ENCODE measurements at places on chromosomes 11 and 22.

- no peak for DNase-seq
These were observed 4.1 kb downstream of the LRRC56 start for GRCh38 chr11:541433-541885.

- no peak for DNase-seq
These were observed 871.9 kb downstream of the TBC1D22A start for GRCh38 chr22:47634347-47634746.

DNA sequence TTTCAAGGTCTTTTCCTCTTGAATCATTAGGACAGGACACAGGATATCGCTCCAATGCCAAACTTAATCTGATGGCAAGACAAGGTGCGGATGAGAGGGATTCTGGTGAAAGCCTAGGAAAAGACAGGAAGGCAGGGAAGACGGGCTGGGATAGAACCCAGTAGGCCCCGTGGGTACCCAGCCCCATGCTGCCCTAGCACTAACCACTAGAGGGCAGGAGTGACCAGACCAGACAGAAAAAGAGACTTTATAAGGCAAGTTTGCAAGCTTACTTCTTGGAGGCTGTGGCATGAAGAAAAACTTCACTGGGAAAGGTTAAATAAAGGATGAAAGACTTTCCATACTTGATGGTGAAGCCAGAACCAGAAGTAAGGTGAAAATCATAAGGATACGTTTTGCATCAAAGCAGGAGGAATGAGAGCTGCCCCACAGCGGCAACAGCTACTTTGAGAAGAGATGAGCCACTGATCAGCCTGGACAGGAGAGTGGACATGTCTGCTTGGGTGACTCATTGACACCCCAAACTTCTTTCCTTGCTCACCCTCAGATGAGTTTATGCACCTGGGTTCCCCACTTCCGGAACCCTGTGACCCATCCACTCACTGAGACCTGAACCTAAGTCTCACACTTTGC lies 39.8 kb downstream of the SYN3 start:
- peak; percentile 50 for DNase-seq

- DNase-seq, result peak; percentile 79
These were observed 197.5 kb downstream of the DBX1 start for GRCh38 chr11:19962801-19963175.

DNA sequence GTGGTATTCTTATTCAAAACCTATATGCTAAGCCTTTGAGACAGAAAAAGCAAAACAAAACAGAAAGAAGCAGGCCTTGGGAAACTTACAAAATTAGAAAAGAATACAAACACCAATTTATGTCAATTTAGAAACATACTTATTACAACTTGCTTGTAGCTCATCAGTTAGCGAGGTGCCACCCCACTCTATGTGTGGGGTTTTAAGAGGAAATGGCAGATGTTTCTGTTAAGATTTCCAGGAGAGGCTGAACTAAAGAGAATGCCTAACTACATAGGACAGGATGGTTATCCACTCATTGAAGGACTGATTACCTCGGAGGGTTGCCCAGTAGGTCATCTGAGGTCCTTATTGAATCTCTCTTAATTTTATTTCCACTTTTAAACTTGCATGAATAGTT lies 302.0 kb downstream of the ETS1 start:
- no peak for DNase-seq

DNA sequence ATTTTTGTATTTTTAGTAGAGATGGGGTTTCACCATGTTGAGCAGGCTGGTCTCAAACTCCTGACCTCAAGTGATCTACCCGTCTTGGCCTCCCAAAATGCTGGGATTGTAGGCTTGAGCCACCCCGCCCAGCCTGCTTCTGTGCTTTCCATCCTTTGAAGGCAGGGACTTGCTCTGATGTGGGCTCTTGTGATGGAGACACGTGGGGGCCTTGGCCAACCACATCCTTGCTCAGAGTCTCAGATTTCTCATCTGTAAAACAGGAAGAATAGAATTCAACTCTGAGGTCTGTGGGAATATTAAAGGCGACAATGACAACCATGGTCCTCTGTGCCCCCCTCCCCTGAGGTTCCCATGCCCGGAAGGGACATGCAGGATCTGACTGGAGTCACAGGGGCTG lies 3.8 kb upstream of the GGA1 start:
- no peak for DNase-seq

DNA sequence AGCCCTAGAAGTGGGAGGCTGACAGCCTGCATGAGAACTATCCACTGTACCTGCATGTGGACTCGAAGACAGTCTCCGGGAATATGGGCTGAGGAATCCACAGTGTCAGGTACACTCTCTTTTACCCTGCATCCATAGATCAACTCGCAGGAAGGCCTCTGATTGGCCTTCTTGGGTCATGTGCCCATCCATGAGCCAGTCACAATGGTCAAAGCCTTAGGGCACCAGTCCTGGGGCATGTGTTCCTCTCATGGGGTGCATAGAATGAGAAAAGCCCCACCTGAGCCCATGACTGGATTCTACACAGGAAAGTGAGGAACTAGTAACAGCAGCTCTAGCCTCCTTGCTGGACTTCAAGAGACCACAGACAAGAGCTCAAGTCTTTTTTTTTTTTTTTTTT lies 10.6 kb downstream of the ART1 start:
- DNase-seq, result no peak

DNA sequence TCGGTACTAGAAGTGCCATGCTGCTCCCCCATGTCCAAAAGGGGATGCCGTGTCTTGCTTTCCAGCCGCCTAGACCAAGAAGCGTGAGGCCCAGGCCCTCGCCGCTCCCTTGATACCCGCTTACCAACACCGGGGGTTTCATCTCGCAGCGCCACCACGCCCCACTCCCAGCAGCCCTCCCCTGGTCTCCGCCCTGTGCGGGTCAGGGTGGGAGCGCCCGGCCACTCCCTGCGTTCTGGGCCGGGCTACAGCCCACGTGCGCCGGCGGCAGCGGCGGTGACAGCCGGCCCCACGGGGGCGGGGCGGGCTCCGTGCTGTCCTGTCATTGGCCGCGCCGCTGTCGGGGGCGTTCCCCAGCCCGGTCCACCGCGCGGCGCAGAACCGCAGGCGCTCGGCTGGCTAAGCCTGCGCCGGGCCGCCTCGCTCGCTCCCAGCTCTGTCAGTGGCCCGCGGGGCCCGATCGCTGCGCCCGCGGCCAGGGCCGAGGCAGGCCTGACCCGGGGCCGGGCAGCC lies at the start of gene MICAL2:
TSS of gene MICAL2 (plus strand) at position 390 of the 513 bp plus-strand sequence. CDS start 51,566 bp downstream, outside the sequence.
- peak; percentile 97 for DNase-seq

GRCh38 chr22:45565171-45565570 lies 62.5 kb downstream of the FBLN1 start:
- DNase-seq, result no peak

DNA sequence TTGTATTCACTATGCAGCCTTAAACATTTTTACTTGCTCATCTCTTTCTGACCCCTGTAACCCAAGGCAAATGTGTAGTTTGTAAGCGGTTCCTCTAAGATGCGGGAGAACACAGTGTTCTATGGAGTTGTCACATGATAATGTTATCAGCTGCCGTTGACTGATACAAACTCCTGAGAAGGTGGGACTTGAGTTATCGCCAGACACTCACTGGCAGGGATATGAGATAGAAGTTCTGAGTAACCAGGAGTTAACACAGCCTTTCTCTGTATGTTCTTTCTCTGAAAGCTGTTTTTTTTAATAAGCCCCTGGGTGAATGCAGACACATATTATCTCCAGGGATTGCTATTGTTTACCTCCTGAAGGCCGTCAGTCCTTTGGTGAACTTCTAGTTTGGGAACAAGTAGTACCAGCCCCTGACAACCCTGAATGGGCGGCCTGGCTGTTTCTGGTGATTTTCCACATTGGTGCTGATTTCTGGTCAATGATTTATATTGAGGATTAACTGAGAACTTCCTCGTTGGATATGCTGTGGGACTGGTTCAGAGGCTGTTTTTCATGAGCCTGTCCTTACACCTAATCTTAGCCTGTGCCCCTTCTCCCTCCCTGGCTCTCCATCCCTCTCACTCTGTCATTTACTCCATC lies 155.3 kb upstream of the RASSF10 start:
- peak; percentile 53 for DNase-seq

GRCh38 chr11:8250981-8251615 lies 12.6 kb downstream of the LMO1 start:
- DNase-seq, result no peak

DNA sequence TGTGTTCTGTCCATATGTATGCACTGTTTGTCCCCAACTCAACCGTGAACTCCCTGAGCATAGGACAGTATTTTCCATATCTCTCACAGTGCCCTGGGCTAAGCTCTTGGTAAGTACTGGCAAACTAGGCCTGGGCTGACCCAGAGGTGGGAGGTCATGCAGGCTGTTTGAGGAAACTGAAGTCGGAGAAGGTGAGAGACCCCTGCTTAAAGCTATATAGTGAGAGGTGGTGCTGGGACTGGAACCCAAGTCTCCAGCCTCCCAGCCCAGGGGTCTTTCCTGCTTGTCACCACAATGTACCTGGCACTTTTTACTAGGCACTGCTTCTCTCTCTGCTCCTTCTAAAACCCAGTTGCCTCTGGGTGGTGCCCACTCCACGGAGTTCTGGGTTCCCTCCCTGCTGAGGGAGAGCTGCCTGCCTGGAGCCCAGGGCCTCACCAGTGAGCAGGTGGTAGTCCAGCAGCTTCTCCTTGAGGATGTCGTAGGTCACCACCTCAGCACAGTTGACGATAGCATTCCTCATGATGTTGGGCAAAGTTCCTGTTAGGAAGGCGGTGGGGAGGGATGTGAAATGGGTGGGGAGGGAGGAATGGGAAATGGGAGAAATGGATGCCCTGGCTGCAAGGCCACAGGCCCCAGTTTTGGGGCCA lies 4.7 kb downstream of the UCP3 start:
- DNase-seq, result no peak

DNA sequence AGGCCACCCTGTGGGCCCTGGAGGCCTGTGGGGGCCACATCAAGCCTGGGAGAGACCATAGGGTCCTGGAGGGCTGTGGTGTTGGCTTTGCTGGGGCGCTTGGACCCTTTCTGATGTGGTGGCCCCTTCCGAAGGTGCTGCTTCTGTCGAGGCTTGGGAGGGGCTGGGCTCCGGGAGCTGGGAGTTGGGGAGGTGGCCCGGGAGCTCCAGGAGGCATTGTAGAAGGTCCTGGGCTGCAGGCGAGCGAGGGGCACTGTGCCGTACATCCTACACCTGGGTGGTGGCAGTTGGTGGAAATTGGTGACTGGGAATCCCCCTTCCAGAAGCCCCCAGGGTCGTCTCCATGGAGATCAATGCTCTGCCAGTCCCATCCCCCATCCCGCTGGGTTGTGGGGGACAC lies 2.6 kb downstream of the PLA2G3 start:
- DNase-seq, result no peak

DNA sequence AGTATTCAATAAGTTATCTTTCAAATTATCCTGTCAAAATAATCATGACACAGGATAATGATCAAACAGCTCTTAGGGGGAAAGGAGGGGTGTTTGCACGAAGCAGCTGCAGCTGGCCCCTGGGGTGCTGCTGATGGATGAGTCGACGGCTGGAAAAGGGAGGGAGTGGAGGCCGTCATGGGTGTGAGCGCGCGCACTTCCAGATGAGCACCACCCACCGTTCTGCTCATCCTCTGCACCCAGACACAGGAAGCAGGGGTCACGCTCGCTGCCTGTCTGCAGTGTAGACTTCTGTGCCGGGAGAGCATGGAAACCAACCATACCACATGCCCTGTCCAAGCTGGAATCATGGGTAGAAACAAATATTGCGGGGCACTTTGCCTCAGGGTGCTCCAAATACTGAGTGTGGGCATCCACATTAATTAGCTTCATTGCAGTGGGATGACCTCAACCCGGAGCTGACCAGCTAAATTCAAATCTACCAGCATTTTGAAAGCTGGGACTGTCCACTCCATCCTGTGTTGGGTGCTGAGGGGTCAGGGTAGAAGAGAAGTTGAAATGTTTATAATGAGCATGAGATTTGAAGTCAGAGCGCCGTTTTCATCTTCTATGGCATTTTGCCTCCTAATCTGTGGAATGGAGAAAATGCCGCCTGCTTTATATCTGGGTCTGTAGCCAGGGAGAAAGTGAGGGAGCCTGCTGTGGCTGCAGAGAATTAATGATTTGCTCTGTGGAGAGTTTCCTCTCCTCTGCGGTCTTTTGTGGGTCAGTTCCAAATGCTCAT lies 802.4 kb downstream of the TBC1D22A start:
- no peak for DNase-seq

DNA sequence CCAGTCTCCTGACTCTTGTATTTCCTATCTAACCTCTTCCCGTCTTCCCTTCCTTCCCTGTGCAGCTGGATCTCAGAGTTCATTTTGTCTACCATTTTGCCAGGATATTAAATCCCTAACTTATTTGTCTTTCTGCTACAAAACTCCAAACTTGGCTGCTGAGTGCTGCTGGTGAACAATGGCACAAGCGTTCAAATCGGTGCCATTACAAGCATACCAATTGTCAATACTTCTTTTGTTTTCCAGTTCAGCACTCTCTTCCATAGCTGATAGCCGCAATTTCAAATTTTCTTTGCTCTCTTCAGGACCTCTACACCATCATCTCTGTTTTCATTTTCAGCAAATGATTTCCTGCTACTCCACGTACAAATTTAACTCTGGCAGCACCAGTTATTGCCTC lies 13.4 kb downstream of the IL18 start:
- DNase-seq, result no peak

GRCh38 chr11:118056806-118057205 lies 20.1 kb upstream of the TMPRSS4 start:
- no peak for DNase-seq

DNA sequence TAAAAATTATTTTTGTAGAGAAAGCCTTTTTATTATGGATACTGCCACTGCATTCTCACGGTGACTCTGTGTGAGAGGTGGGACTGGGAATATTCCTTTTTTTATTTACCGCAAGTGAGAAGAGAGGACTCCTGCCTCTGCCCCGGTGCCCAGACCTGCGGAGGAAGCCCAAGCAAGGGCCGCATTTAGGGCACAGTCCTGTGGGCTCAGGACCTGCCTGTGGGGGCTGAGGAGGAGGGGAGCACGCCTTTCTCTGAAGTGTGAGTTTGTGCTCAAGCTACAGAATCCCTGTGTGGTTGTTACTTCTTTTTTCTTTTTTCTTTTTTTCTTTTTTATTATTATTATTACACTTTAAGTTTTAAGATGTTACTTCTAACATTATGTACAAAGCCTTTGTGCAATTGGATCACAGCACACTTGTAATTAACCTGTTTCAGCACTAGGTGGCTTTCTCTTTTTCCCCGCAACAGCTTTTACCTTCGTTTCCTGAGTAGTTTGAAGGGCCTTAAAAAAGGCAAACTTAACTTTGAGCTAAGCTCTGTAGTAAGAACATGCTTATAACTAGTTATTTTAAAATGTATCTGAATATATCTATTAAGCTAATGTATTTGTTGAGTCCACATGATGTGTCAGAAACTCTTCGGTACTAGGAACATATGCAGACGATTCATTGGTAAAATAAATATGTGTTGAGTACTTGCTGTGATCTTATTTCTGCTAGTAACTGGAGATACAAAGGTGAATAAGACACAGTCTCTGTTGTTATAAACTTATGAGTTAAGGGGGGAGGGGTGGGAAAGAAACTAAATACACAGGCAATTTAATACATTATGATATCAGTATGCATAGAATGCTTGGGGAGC lies 18.3 kb downstream of the AMOTL1 start:
- DNase-seq, result no peak

GRCh38 chr11:93655581-93656255 lies 5.8 kb upstream of the CEP295 start:
- no peak for DNase-seq

- peak; percentile 83 for DNase-seq
These were observed 6.0 kb upstream of the CCDC188 start for GRCh38 chr22:20156611-20157429.
